ENCODE measurements at places on chromosomes 7 and 10.
A peak's percentile ranks its signal among the peaks of the same experiment; 100 is the strongest.

DNA sequence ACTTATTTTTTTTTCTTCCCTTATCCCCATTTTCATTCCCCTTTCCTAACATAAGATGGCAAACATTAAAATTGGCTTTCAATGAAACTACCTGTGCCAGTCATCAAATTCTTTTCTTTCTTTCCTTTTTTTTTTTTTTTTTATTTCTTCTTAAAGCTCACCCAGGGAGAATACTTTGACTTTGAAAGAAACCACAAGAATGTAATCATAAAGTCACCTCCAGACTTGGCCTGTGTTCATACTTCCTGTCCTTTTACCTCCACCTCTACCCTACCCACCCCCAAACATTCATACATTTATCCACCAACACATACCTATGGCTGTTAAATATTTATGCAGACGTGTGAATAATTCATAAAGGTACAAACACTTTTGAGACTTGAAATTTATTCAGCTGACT is 254.6 kb downstream of the SLC25A13 start:
- H3K4me3 ChIP-seq = no peak overlapping the region
- no peaks in the 10 kb centered on the region for H3K27me3 ChIP-seq
- no peaks in the 10 kb centered on the region for H3K4me1 ChIP-seq
- H3K27ac ChIP-seq = no peak overlapping the region
- H3K36me3 ChIP-seq = no peaks in the 10 kb centered on the region

DNA sequence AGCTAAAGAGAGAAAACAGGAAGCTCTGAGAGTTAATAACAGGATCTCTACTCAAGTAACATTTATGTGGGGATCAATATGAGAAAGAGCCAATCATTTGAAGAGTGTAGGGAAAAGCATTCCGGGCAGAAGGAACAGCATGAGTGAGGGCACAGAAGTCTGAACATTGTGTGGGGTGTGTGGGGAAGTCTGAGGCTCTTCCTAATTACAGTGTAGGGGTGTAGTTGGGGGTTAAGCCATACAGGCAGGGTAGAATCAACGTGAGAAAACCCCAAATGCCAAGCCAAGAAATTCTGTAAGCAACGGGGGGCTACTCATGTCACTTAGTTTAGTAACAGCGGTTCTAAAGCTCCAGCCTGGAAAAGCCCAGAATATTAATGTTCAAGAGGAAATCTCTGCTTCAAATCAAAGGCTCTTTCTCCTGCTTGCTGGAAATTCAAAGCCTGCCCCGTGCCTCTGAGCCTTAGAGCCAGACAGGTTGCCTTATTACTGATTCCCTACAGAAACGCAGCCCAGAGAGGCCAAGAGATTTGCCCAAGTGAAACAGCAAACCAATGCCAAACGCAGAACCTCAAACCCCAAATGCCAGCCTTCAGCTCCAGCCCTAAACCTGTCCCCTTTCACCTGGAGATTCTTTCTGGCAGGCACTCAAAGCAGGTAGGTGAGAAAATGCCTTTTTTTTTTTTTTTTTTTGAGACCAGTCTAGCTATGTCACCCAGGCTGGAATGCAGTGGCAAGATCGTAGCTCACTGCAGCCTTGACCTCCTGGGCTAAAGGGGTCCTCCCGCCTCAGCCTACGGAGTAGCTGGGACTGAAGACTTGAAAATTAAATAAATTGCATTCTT is 36.1 kb downstream of the DNAJB12 start:
- peaks cover 73% of the 10 kb centered on the region for H3K4me1 ChIP-seq
- no peak for ATAC-seq
- no peaks in the 10 kb centered on the region for H3K36me3 ChIP-seq
- no peak overlapping the region for H3K4me3 ChIP-seq

DNA sequence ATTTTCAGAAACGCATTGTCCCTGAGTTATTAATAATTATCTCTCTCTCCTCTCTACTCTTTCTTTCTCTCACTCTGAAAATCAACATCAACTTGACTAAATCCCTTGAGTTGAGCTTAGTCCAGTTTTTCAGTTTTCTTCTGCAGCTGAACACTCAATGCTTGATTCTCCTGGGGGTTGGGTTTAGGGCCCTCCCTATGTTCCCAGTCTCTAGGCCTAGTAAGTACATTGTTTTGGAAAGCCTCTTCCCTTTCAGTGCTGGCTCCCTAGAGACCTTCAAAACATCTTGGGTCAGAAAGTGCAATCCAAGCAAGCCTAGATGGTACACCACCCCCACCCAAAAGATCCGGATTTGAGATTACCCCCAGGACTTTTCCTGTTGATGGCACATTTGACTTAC is 488.5 kb downstream of the LRMDA start:
- no peak for ATAC-seq
- H3K27ac ChIP-seq = no peak overlapping the region
- H3K36me3 ChIP-seq = no peaks in the 10 kb centered on the region
- no peak overlapping the region for H3K4me3 ChIP-seq

- ATAC-seq = no peak
- H3K27ac ChIP-seq = no peak overlapping the region
- H3K4me3 ChIP-seq = no peak overlapping the region
- no peaks in the 10 kb centered on the region for H3K4me1 ChIP-seq
These were observed 42.3 kb downstream of the BZW2 start for GRCh38 chr7:16688249-16688648.

GRCh38 chr7:91503934-91504555 is 239.8 kb downstream of the FZD1 start:
- H3K36me3 ChIP-seq = no peaks in the 10 kb centered on the region
- H3K4me1 ChIP-seq = no peaks in the 10 kb centered on the region
- no peak for ATAC-seq
- no peaks in the 10 kb centered on the region for H3K27me3 ChIP-seq

GRCh38 chr7:82534684-82535083 is 91.1 kb upstream of the CACNA2D1 start:
- H3K36me3 ChIP-seq = no peaks in the 10 kb centered on the region
- H3K4me3 ChIP-seq = no peak overlapping the region
- ATAC-seq = no peak
- no peak overlapping the region for H3K27ac ChIP-seq
- no peaks in the 10 kb centered on the region for H3K27me3 ChIP-seq

DNA sequence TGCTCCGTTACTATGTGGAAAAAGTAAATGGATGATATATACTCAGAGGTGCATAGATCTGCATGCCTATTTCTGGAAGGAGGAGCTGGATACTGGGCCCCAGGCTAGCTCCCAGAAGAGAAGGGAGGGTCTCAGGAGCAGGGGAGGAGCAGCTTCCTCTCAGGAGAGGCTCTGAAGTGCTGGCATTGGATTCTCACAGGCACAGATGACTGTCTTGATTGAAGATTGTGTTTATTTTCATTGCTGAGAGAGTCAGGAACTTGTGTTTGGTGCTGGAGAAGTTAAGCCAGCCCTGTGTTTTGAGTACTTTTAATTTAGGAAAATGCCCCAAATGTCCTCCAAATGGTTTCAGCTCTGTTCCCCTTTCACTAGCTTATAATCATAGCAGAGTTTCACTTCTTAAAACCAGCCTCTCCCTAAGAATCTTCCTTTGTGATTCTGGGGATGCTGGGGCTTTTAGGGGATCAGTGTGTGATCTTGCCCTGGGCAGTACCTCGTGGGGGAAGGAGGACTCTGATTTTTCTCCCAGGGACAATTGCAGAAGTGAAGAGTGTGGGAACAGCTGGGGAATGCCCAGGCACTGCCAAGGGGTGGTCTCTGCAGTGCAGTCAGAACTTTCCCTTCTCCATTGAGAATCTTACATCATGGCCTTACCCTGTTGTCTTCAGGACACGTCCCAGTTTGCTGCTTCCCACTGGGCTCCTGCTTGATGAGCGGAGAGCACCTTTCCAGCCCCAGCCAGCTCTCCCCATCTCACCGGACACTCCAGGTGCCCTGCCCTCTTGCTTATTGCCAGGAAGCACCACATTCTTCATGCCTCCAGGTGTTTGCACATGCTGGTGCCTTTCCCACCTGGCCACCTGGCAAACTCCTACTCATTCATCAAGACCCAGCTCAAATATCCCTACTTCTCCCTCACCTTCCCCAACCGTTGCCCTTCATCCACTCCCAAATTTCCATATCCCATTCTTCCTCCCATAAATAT is 102.8 kb downstream of the ARHGAP22 start:
- H3K36me3 ChIP-seq = no peaks in the 10 kb centered on the region
- H3K4me1 ChIP-seq = peaks cover 8% of the 10 kb centered on the region
- H3K4me3 ChIP-seq = no peak overlapping the region
- ATAC-seq = no peak
- H3K27me3 ChIP-seq = no peaks in the 10 kb centered on the region

DNA sequence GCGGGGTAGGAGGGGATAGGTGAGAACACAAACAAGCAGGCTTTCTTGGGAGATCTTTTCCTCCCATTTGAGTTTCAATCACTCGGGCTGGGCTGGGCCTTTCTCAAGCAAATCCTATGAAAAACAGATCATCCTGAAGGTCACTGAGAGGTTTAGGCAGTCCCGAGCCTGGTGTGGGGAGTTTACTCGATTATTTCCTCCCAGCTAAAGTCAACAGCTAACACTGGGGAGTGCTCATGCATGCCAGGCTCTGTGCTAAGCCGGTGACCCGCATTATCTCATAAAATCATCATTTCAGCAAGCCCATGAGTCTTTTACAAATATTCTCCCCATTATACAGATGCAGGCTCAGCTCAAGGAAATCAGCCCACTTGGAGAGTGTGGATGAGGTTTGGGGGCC is 85.0 kb upstream of the PAX2 start:
- H3K4me1 ChIP-seq = no peaks in the 10 kb centered on the region
- H3K27ac ChIP-seq = no peak overlapping the region
- H3K36me3 ChIP-seq = no peaks in the 10 kb centered on the region

GRCh38 chr7:129213828-129214227 is 11.0 kb upstream of the AHCYL2 start:
- H3K4me3 ChIP-seq = no peak overlapping the region
- ATAC-seq = no peak
- H3K4me1 ChIP-seq = no peaks in the 10 kb centered on the region
- H3K36me3 ChIP-seq = no peaks in the 10 kb centered on the region

- no peaks in the 10 kb centered on the region for H3K4me1 ChIP-seq
- no peak for ATAC-seq
- H3K4me3 ChIP-seq = no peak overlapping the region
These were observed 427.8 kb upstream of the SEMA3D start for GRCh38 chr7:85614684-85615083.

DNA sequence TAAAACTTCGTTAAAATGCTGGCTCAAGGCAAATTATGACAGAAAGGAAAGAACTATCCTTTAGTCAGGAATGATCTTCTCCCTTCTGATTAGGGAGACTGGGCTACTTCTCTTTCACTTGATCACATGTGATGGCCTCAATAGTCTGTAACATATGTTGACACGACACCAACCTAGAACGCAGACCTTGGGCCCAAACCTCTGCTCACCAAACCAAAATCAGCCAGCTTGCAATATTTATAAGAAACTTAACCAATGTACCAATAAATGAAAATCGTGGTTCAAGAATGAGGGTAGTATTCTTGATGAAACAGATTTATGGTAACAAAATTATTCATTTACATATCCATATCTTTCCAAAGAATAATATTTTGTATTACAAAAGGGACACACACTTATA is 361.6 kb downstream of the SORCS1 start:
- H3K36me3 ChIP-seq = no peaks in the 10 kb centered on the region
- H3K4me1 ChIP-seq = peaks cover 10% of the 10 kb centered on the region
- no peaks in the 10 kb centered on the region for H3K27me3 ChIP-seq
- no peak overlapping the region for H3K4me3 ChIP-seq

DNA sequence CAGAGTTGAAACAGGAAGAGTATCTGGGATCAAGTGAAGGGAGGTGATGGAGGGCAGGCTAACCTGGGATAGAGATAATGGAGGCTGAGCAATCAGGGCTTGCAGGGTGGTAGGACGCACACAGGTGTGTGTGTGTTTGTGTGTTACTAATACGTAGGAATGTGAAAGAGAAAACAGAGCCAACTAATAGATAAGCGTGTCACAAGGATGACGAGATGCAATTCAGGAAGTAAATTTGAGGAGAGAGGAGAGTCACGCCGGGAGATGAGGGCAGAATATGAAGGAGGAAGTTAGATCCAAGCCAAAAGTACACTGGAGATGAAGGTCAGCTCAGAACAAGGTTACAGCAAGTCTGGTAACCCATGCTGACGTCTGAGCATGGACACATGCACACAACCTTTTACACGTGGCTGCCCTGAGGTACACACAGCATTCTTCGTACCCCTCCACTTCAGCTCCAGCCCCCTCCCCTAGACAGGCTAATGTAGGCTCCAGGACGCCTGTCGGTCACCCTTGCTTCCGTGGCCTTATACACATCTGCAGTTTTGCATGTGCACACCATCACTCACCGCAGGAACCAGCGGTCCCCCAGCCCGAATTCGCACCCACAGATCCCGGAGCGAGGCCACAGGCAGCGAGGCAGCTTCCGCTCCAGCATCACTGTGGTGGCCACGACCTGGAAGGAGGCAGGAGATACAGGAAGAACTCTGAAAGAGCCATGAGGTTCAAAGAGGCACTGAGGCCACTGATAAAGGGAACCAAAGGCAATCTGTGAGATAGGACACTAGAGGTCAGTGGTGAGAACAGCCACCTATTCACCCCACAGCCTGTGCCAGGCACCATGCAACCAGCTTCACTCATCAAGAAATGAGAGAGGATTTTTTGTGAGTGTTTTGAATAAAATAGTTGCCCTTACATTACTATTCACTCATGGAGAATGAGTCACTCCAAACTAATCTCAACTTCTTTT is 23.7 kb upstream of the TRPV6 start:
- H3K36me3 ChIP-seq = no peaks in the 10 kb centered on the region
- H3K4me3 ChIP-seq = no peak overlapping the region
- H3K27ac ChIP-seq = no peak overlapping the region
- peak; percentile 48 for ATAC-seq
- peaks cover 4% of the 10 kb centered on the region for H3K27me3 ChIP-seq

DNA sequence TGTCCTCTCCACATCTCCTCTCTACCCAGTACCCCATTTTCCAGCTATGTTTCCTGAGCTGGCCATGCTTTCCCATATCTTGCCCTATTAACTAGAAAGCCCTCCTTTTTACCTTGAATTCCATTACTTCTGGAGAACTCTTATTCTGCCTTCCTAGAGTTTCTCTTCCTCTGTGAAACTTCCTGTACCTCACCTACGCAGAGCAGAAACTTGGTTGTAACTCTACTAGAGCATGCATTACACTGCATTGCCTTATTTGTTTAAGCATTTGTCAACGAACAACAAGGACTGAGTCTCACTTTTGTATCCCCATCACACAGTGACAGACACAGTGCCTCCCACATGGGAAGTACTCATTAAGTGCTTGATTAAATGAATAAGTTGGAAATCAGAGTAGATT is 36.4 kb downstream of the VCL start:
- no peak overlapping the region for H3K4me3 ChIP-seq
- no peak for ATAC-seq
- no peaks in the 10 kb centered on the region for H3K36me3 ChIP-seq
- H3K27me3 ChIP-seq = no peaks in the 10 kb centered on the region
- H3K4me1 ChIP-seq = peaks cover 22% of the 10 kb centered on the region

DNA sequence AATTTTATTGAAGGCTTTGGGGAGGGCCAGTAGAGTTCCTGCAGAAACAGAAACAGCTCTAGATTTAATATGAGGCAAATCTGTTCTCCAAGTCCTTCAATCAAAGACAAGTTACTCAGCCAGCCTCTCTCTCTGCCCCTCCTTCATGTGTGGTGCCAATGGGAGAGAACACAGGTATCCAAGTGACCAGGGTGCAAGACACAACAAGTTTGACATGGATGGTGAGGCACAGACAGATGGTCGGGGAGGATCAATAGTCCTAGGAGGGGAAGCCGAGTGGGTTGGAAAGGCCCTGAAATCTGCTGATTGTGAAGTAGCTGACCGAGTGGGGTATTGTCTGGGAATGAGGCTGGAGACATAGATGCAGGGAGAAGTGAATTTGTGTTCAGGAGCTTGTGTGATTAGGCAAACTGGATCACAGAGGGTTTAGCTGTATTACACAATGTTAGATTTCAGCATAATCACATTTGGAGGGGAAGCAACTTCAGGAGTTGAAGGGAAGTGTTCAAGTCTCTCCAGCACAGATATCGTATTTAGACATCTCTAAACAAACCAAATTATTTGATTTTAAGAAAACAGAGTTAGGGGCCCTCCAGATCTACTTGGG is 1.5 kb downstream of the GIMAP1 start:
- H3K27ac ChIP-seq = peak overlapping the region; percentile 59
- ATAC-seq = no peak
- H3K36me3 ChIP-seq = peaks cover 13% of the 10 kb centered on the region
- no peaks in the 10 kb centered on the region for H3K27me3 ChIP-seq

Data from gastroesophageal sphincter (tissue), 4 donors.